Esophagus squamous epithelium (tissue), 5 donors: ENCODE measurements at places on chromosomes 4 and X. TPM values are rescaled to one million over a fixed set of nuclear protein-coding genes. Genes with fewer than 3 reads are reported as not detected.

DNA sequence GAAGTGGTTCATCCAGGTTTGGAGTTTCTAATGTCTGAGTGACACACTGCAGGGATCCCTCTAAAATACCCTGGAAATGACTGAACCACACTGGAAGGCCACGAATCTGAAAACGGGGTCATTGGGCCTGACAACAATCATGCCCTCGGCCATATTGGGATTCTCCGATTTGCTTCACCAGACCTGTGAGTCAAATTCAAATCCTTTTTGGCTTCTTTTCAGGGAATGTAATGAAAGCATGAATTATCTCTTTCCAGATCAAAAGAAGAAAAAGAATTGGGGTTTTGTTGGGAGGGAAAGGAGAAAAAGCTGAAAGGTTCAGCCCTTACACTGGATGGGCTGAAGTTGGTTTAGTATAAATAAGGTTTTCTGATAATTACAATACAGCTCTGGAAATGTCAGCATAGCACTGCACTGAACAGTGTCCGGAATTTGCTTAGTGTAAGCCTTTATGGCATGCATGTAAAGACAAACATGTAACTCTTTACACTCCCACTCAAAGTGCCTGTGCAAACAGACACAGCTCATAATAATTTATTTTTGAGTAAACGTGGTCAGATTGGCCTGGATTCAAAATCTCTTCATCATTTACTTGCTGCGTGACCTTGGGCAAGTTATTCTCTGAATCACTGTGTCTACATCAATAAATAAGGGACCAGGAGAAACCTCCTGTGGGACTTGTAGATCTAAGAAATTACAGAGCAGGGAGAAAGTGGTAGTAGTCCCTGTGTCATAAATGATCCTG is 21.4 kb downstream of the CT47C1 start:
- H3K4me3 ChIP-seq: no peak overlapping the region
- DNase-seq: no peak
- no peaks in the 10 kb centered on the region for H3K27me3 ChIP-seq
- H3K4me1 ChIP-seq: no peaks in the 10 kb centered on the region
- no peaks in the 10 kb centered on the region for H3K36me3 ChIP-seq

- no peak overlapping the region for H3K4me3 ChIP-seq
- H3K4me1 ChIP-seq: no peaks in the 10 kb centered on the region
- DNase-seq: no peak
- H3K27me3 ChIP-seq: no peaks in the 10 kb centered on the region
- H3K27ac ChIP-seq: peak overlapping the region; percentile 12
These were observed 438.2 kb upstream of the PCDH7 start for GRCh38 chr4:30281986-30282385.

The TMEM271 gene
- total RNA-seq: not detected

DNA sequence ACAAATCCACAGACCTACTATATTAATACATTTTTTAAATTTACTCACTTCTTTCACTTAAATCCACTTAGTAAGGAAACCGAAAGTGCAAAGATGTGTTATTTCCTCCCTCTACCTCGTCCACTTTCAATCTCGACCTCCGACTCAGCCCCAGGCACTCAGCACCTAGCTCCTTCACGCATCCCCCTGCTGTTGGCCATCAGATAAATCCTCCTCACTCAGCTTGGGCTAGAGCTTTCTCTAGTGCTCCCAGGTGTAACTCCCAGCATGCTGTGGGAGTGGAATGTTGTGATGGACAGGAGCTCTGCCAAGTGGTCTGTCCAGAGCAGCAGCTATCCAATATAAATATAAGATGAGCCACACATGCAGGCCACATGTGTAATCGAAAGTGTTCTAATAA is 26.7 kb upstream of the TEC start:
- DNase-seq: no peak
- H3K4me1 ChIP-seq: no peaks in the 10 kb centered on the region
- H3K27me3 ChIP-seq: no peaks in the 10 kb centered on the region
- no peak overlapping the region for H3K27ac ChIP-seq
- no peak overlapping the region for H3K4me3 ChIP-seq

GRCh38 chrX:39196192-39197102 is 395.2 kb downstream of the MID1IP1 start:
- no peak overlapping the region for H3K4me3 ChIP-seq
- no peaks in the 10 kb centered on the region for H3K36me3 ChIP-seq
- no peak for DNase-seq
